Endothelial cell of umbilical vein (primary cell): ENCODE measurements at places on chromosomes 3 and 15. TPM values are rescaled to one million over a fixed set of nuclear protein-coding genes. Genes with fewer than 3 reads are reported as not detected.
A peak's percentile ranks its signal among the peaks of the same experiment; 100 is the strongest.

DNA sequence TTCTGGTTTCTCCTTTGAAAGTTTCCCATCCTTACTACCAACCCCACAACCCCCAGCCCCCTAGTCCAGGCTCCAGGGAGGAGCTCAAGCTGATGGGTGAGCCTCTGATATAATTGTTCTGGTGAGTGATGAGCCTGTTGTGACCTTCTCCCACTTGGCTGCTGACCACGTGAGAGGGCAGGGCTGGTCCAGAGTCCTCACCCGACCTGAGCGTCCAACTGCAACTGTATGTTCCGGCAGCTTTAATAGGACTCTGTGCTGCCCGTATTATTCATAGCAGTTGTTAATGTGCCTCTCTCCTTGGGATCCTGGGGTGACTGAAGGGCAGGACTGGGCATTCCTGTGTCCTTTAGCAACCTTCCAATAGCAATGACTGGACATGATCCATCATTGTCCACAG is 56.2 kb downstream of the B3GNT5 start:
- peaks cover 4% of the 10 kb centered on the region for H3K4me1 ChIP-seq
- no peak overlapping the region for H3K4me3 ChIP-seq
- H3K27me3 ChIP-seq = no peaks in the 10 kb centered on the region
- no peak for DNase-seq
- H3K36me3 ChIP-seq = no peaks in the 10 kb centered on the region
- no peak overlapping the region for H3K27ac ChIP-seq

The SMCO1 gene
- total RNA-seq = not detected in 2 replicates

DNA sequence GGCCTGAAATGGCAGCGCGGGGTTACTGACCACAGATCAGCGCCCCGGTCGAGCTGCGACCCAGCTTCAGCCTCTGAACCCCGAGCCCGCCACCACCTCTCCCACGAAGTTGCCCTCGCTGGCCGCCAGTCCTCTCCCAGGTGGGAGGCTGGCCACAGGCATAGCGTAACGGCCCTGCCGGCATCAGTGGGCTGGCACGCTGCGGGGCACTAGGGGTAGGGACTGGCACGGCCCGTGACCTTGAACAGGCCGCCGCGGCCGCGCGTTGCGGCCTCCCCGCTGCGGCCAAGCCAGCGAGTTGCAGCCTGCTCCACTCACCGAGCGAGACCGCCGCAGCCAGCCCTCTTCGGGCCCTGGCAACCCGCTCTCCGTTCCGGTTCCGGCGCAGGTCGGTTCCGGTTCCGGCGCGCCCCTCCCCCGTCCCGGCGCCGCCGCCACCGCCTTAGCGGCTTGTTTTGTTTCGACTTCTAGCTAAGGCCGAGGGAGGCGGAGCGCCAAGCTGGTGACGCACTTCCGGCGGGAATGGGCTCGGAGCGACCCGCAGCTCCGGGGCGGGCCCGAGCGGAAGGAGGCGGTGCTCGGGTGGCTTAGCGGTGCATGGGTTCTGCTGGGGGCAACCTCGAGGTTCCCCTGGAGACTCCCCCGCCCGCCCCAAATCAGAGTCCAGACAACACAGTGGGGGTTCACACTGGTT is at the start of gene USP19:
USP19 (minus strand) TSS at position 386 of the 694 bp plus-strand sequence. CDS start 1,678 bp downstream, outside the sequence.
- no peaks in the 10 kb centered on the region for H3K27me3 ChIP-seq
- peaks cover 12% of the 10 kb centered on the region for H3K4me1 ChIP-seq
- peak within 1 kb of the TSS; percentile 58 for H3K27ac ChIP-seq
- peaks cover 7% of the 10 kb centered on the region for H3K36me3 ChIP-seq

The PCOLCE2 gene
- total RNA-seq = not detected in 2 replicates

The STAC gene
- total RNA-seq = 0.88 TPM in 1 of 2 replicates, not detected in the other

The HRH1 gene
- 16.2 and 22.0 TPM in 2 replicates for total RNA-seq

DNA sequence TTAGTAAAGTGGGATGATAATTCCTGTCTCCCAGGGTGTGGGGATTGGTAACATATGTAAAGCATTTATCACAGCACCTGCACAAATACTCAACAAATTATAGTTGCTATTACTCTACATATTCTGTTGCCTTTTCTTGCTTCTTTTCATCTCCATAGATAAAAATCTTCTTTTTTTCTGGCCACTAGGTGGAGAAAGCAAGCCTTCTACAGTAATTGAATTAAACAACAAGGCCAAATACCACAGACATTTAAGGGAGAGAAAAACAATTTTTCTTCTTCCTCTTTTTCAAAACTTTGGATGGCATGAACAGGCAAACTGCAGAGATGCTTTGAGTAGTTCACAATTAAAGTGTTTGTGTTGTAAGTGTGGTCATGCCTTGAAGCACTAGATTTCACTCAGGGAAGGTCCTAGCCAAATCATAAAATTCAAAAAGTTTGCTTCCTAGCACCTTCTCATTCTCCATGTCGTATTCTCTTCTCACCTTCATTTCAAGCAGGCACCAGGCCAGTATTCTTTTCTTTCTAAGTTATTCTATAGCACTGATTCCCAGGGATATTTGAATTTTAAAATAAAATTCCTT is 493.4 kb upstream of the TGFBR2 start:
- no peaks in the 10 kb centered on the region for H3K4me1 ChIP-seq
- H3K36me3 ChIP-seq = no peaks in the 10 kb centered on the region
- DNase-seq = peak; percentile 76
- H3K27me3 ChIP-seq = peaks cover 2% of the 10 kb centered on the region

- no peaks in the 10 kb centered on the region for H3K27me3 ChIP-seq
- H3K4me3 ChIP-seq = no peak overlapping the region
- DNase-seq = peak; percentile 78
- H3K27ac ChIP-seq = peak overlapping the region; percentile 24
- H3K36me3 ChIP-seq = no peaks in the 10 kb centered on the region
Observed at GRCh38 chr3:23650371-23651140, 155.2 kb upstream of the UBE2E1 start.

DNA sequence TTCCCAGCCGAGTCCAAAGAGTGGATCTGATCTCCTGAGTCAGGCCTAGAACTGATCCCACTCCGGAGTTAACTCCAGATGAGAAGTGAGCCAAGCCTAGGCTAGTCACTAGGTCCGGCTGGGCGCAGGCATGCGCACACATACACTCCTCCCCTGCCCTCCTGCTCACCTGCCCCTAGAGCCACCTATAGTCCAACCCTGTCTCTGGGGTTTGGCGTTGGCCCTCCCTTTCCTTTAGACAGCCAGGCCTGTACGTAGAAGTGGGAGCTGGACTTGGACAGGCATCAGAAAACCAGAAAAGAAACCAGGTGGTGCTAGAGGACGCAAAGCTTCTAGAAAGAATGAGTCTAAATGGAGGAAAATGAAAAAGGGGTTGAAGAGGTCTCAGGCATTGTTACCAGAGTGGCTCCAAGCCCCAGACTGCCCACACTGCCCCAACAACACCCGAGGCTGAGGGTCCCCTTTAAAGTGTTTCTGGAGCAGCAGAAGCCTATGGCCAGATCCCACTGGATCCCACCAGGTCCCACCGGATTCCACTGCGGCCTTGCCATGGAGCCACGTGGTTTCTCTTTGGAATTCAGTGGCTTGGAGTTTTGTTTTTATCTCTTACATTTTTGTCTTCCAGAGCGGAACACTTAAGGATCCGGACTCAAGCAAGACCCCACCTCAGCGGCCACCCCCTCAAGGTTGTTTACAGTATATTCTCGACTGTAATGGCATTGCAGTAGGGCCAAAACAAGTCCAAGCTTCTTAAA is 24.2 kb upstream of the TIMP4 start:
- H3K4me3 ChIP-seq = no peak overlapping the region
- peaks cover 33% of the 10 kb centered on the region for H3K4me1 ChIP-seq
- H3K36me3 ChIP-seq = no peaks in the 10 kb centered on the region
- no peaks in the 10 kb centered on the region for H3K27me3 ChIP-seq
- H3K27ac ChIP-seq = no peak overlapping the region

DNA sequence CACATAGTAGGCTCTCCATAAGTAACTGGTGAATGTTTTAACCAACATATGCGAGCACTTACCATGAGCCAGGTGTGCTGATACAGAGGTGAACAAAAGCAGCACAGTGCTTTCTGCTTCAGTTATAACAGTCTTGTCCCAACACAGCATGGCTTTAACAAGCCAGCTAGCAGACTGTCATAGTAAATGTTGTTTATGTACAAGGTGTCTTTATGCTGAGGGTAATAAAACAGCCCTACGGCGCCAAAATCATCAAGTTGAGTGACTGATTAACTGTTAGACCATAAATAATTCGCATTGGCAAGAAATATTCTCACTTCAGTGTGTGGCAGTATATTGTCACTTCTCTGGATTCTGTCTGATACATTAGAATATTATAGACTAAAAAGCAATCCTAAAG is 646.0 kb upstream of the CFAP20DC start:
- H3K27me3 ChIP-seq = no peaks in the 10 kb centered on the region
- DNase-seq = no peak
- H3K4me3 ChIP-seq = no peak overlapping the region
- H3K4me1 ChIP-seq = no peaks in the 10 kb centered on the region

DNA sequence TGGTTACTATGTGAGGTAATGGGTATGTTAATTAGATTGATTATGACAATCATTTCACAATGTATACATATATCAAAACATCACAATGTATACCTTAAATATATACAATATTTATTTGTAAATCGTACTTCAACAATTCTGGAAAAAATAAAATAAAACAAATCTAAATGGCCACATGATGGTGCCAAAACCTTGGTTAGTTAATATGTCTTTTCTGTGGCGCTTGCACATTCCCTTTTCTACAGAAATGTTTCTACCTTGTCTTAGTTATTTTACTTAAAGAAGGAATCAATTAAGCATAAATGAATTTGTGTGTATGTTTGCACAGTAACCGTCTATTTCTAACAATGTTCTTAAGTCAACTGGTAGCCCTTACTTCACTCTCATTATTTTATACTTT is 53.4 kb downstream of the OXSM start:
- H3K4me3 ChIP-seq = no peak overlapping the region
- no peak for DNase-seq
- no peaks in the 10 kb centered on the region for H3K4me1 ChIP-seq
- H3K36me3 ChIP-seq = no peaks in the 10 kb centered on the region

DNA sequence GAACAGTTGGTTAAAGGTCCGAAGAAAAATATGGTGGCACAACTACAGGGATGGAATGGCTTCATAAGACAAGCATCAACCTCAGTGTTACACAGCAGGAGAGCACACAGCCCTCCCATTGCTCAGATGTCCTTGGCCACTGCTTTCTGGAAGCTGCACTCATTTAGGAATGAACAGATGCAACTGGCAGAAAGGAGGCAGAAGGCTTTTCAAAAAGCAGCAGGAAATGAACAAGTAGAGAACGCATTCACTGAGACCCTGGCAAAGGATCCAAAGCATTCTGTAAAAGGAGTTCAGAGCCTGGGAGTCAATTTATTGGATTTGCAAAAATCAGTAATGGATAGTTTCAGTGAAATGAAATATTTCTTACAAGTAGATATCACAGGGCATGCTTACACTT is 101.1 kb downstream of the PDZRN3 start:
- H3K27ac ChIP-seq = no peak overlapping the region
- no peaks in the 10 kb centered on the region for H3K4me1 ChIP-seq
- no peaks in the 10 kb centered on the region for H3K36me3 ChIP-seq

DNA sequence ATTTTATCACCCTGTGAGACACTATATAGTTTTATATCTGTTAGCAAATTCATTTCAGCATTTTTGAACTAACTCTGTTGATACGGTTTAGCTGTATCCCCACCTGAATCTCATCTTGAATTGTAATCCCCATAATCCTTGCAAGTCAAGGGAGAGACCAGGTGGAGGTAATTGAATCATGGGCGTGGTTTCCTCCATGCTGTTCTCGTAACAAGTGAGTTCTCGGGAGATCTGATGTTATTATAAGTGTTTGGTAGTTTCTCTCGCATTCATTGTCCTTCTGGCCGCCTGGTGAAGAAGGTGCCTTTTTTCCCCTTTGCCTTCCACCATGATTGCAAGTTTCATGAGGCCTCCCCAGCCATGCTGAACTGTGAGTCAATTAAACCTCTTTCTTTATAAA is 53.2 kb upstream of the TMC3 start:
- no peaks in the 10 kb centered on the region for H3K4me1 ChIP-seq
- no peaks in the 10 kb centered on the region for H3K27me3 ChIP-seq
- H3K4me3 ChIP-seq = no peak overlapping the region
- no peaks in the 10 kb centered on the region for H3K36me3 ChIP-seq

- no peaks in the 10 kb centered on the region for H3K4me1 ChIP-seq
- DNase-seq = no peak
- H3K27me3 ChIP-seq = no peaks in the 10 kb centered on the region
- H3K36me3 ChIP-seq = no peaks in the 10 kb centered on the region
- no peak overlapping the region for H3K4me3 ChIP-seq
Observed at GRCh38 chr3:186354100-186354499, 7.9 kb downstream of the DGKG start.

The CCR3 gene
- total RNA-seq = not detected in 2 replicates

DNA sequence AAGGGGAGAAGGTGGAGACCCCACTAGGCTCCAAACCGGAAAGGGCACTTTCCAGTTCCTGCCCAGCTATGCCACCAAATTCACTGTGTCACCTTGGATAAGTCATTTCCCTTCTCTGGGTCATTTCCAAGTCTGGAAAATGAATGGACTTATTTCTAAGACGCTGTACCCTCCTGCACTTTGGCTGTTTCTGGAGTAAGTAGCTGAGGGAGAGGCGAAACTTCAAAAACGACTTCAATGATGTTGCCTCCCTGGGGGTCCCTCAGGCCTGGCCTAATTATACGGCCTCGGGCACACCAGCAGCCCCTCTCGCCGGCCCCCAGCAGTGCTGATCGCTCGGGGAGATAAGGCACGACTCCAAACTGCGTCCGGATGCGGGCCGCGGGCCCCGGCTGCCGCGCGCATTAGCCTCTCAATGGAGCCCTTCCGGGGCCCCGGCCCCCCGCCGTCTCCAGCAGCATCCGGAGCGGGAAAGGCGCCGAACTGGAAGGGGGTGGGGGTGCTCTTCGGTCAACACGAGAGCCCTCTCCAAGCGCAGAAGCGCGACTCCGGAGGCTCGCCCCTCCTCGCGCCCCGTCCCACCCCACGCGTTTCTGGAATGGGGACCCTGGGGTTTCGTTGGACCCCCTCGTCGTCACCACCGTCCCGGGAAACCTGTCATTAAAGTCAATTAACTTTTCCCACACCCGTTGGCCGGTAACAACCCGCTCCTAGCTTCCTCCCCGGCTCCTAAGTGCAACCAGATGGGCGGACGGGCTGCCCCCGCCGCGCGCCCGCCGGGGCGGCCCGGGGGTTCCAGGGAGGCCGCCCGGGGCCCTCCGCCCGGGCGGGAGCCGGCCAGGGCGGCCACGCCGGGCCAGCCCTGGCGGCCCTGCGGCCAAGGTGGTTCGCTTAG is 4.8 kb downstream of the HES1 start:
- H3K27ac ChIP-seq = peak overlapping the region; percentile 96
- H3K4me1 ChIP-seq = peaks cover 40% of the 10 kb centered on the region
- no peaks in the 10 kb centered on the region for H3K36me3 ChIP-seq
- no peaks in the 10 kb centered on the region for H3K27me3 ChIP-seq
- H3K4me3 ChIP-seq = no peak overlapping the region
- peak; percentile 77 for DNase-seq
